Stomach (tissue), 19 donors: ENCODE measurements at places on chromosomes 3 and 15.

- no peak for DNase-seq
Measured at GRCh38 chr3:185318141-185318540, 44.8 kb upstream of the MAP3K13 start.

GRCh38 chr3:62373714-62374333 is 474 bp upstream of the FEZF2 start:
- no peak for DNase-seq

- DNase-seq, result peak; percentile 85
Measured at GRCh38 chr15:29668120-29668602, 154.1 kb downstream of the TJP1 start.

- no peak for DNase-seq
Measured at GRCh38 chr15:89825271-89825940, 10.8 kb upstream of the ANPEP start.

DNA sequence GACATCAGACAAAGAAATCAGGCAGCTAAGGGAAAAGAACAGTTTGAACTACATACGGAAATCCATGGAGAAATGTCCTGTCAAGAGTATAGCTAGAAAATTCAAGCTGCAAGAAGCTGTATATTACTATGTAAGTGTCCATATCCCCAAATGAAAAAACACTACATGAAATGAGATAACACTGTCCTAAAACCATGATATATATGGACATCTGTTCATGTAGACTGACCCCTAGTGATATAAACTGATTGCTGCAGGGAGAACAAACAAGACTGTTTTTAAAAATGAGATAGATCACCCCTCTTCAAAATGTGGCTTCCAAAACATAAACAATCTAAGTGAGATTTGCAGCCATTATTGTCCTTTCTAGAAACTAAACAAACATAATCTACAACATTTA is 985.6 kb downstream of the EPHA3 start:
- no peak for DNase-seq
